HuH-7 (cell line): ENCODE measurements at places on chromosomes 1 and 21.

DNA sequence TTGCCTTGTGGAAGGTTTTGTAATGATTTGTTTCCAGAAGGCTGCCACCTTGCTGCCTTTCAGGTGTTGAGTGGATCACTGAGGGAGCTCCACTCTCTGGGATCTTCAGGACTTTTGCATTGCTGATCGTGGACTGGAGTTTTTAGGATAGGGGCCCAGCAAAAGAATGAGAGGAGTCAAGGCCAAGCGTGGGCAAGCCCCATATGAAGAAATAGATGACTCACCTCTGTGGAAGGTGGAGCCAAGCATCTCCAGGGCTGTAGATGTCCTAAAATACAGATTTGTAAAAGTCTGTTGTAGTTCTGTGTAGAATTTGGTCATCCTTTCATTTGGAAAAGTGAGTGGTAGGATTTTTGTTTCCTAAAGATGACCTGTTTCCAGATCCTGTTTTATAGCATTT is 67.0 kb downstream of the ST3GAL3 start:
- no peak for DNase-seq

GRCh38 chr1:94385308-94385929 is 32.8 kb upstream of the ABCD3 start:
- DNase-seq, result no peak

- DNase-seq, result peak; percentile 96
Measured at GRCh38 chr1:6486433-6487011, 4.9 kb downstream of the PLEKHG5 start.

DNA sequence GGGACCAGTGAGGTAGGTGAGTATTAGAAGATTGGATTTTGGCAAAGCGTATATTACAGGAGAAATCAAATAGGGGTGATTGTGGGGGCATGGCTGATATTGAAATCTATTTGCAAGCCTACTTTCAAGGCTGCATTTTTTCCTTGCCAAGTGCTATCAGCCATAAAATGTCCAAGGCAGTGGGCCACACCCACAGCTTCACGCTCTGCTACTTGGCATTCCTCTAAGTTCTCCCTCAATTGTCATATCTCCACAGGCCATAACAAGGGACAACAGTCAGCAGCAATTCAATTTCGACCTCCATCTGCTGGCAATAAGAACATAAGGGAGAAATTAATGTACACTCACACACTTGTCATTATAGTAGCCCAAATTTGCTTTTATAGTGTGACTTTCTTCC is 667.1 kb upstream of the PKN2 start:
- DNase-seq, result no peak

DNA sequence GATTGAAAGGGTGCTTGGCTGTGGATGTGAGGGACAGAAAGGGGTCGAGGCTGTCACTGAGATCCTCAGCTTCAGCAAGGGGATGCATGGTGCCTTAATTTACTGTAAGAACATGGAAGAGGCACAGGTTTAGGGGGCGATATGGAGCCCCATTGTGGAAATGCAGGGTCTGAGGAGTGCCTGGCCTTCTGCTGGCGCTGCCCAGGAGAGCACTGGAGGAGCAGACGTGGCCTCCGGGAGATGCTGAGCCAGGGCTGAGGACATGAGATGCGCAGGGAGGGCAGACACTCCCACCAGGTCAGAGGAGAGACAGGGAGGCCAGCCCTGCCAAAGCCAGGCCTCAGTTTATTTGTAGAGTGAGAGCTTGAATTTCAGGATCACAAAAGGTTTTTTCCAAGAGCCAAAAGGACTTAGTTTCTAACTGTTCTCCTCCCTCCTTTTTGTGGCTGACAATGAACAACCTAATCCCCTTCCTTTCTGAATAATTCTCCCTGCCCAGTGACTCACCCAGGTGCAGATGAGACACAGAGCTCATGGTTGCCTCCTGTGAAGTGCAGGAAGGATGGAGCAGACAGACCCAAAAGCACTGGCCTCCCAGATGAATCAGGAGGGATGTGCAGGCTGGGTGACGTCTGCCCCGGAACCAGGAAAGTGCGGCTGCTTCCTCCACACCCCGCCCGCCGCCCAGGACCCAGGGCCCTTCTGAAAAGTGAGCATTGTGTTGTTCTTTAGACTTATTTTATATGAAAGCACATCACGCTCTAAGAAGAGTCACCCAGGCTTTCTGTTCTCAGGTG is 73.0 kb upstream of the TMPRSS2 start:
- no peak for DNase-seq

DNA sequence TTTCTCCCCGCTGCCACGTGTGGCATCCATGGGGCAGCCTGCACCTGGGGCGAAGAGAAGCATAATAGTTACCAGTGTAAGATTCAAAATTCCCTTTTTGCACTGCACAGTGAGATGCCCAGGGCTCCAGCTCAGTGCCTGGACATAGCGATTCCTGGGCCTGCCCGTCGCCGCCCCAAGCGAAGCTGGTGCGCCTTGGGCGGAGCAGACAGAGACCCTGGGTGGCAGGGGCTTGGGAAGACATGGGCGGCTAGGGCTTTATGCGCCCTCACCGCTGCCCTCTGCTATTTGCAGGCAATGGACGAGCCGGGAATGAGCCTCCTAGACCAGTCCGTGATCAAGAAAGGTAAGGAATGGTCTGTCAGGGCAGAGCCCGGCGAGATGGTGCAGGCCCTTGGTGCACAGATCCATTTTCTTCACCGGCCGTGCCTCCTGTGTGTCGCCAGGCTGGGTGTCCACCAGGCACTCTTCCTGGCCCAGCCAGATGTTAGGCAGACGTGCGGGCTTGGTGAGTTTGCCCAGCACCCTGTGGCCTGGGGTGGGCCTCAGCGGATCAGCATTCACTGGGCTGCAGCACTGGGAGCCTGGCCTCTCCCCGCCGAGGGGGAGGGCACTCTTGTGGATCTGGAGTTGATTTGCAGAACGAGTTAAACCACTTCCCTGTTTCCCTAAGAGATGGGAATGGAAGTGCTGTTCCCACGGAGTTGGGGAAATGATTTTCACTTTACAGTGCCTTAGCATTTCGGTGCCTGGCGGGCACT is 1.7 kb downstream of the TFAP2E start:
- no peak for DNase-seq
